ENCODE measurements at places on chromosomes 6 and 20.

DNA sequence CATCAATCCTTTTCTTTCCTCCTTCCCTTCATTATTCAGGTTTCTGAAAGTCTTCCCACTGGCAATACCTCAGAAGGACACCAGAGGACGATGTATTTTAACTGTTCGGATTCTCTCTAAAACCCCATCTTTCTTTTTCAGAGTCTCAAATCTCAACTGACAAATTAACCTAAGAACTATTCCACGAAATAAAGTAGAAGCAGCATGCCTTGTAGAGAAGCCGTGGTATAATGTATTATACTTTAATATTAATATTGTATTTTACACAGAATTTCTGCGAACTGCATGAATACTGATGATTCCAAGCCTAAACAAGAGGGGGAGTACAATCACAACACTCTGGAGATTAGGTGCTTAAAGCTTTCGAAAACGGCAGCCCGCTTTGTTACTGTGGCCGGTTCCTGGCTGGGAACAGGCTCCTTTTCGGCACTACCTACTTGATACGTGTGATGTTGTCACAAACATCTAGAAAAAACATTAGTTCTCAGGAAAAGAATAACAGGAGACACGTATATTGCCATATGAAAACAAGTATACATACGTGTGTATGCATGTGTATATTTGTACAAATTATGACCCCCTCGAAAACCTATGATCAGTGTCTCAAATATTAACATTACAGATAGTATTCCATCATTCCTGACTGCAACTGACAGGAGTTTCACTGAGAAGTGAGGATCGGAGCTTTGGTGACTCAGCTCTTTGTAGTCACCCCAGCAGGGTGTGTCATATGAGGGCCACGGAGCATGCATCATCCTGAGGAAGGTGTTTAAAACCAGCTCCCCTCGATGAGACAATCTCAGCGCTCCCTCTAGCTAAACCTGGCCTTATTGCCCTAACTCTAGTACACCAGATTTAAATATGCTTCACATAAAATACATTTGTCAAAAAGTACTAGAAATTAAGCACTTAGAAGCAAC, 319.7 kb upstream of the TCF21 start:
- DNase-seq: no peak

- no peak for DNase-seq
Measured at GRCh38 chr6:46269447-46270229, 98.9 kb upstream of the ENPP5 start.

GRCh38 chr20:41299899-41300298, 17.6 kb downstream of the ZHX3 start:
- DNase-seq: no peak

GRCh38 chr6:41637194-41638001, 870 bp upstream of the MDFI start:
- no peak for DNase-seq

GRCh38 chr6:62479697-62480220, 193.7 kb upstream of the KHDRBS2 start:
- no peak for DNase-seq

- DNase-seq: no peak
Measured at GRCh38 chr20:16684416-16684815, 45.4 kb upstream of the SNRPB2 start.

- DNase-seq: no peak
Measured at GRCh38 chr6:122754191-122754731, 25.3 kb upstream of the FABP7 start.

DNA sequence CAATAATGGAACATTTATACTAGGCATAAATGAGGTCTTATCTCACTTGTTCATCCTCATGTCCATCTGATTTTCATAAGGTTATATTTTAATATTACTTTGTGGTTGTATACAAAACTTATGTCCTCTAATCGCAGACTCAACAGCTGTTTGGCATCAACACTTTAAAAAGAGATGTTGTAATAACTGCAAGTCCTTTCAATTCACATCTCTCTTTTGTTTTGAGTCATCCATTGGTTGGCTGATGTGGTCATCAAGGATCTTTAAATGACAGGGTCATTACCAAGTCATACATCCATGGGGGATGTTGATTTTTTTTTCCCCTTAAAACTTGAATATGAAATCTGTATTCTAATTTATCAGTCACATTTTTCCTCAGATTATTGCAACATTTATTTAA, 299.4 kb upstream of the NRSN1 start:
- DNase-seq: no peak

DNA sequence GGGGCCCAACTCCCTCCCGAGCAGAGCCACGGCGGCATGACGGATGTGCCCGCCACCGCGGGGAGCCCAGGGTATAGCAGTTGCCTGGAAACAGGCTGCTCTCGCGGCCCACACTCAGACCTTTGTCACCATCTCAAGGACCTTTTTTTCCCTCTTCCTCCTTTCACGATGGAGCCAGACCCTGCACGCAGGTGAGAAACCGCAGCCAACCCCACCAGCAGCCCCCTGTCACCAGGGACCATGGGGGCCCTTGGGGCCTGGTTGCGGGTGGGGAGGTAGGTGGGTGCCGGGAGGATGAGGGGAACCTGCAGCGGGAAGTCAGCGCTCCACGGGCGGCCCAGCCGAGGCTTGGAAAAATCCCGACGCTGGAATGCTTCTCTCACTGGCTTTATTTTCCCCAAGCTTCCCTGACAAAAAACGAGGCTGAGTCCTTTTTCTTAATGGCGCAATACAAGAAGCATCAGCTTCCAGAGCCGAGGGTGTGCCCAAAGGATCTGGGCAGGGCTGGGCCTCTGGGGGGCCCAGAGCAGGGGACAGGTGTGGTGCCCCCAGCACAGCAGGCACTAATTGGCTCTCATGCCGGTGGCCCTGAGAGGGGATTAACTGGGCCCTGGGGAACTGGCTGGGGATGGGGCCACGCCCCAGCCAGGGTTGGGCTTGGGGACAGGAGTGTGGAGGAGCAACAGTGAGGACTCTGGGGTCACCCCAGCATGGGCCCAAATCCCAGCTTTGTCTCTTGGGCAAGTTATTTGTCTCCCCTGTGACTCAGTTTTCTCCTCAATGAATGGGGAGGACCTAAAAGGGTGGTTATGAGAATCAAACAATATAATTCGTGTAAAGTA, 23.9 kb downstream of the NOL4L start:
- peak; percentile 26 for DNase-seq

All from activated naive CD4-positive, alpha-beta T cell (primary cell).